ENCODE measurements at places on chromosomes 4 and X.

DNA sequence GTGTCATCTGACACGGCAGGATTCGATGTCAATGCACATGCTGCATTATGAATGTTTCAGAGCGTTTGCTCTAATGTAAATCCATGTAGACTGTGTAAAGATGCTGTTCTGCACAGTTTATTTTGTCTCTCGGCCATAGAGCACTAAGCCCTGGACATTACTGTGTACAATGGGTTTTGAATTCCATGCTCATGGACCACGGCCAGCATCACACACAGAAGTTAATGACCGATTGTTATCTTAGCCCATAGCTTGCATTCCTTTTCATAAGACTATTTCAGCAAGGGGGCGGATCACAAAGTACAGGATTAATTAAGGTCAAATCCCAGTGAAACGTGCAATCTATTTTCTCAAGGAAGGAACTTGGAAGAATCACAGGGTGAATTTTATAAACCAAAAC lies 286.1 kb upstream of the TENM3 start:
- peak; percentile 56 for DNase-seq
- no peaks in the 10 kb centered on the region for H3K36me3 ChIP-seq
- H3K27me3 ChIP-seq: no peaks in the 10 kb centered on the region
- no peak overlapping the region for H3K27ac ChIP-seq
- H3K4me3 ChIP-seq: no peak overlapping the region
- peaks cover 23% of the 10 kb centered on the region for H3K4me1 ChIP-seq

GRCh38 chr4:166415749-166416148 lies 542.7 kb downstream of the TLL1 start:
- no peak overlapping the region for H3K27ac ChIP-seq
- H3K27me3 ChIP-seq: no peaks in the 10 kb centered on the region
- H3K36me3 ChIP-seq: no peaks in the 10 kb centered on the region
- no peak for DNase-seq
- no peaks in the 10 kb centered on the region for H3K4me1 ChIP-seq

GRCh38 chrX:78944351-78944750 lies 840 bp upstream of the P2RY10 start:
- no peaks in the 10 kb centered on the region for H3K4me1 ChIP-seq
- no peak for DNase-seq
- H3K27me3 ChIP-seq: no peaks in the 10 kb centered on the region
- H3K36me3 ChIP-seq: no peaks in the 10 kb centered on the region
- no peak overlapping the region for H3K27ac ChIP-seq

DNA sequence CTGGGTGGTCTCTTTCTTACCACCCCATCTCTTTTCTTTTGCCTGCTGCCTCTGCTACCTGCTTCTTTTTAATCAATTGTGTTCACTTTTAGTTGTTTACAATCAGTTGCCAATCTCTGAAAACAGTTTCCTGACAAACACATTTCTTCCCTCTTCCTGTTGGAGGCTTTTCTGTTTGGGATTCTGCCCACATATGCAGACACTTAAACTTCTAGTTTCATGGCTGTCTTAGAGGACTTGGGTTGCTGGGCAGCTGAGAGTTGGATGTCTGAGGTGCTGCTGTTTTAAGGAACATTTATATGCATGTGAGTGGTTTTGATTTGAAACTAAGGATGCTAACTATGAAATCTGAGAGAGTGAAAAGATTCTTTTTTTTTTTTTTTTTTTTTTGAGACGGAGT lies 112.3 kb upstream of the LIMCH1 start:
- H3K27me3 ChIP-seq: no peaks in the 10 kb centered on the region
- no peaks in the 10 kb centered on the region for H3K36me3 ChIP-seq
- no peak for DNase-seq
- H3K4me1 ChIP-seq: no peaks in the 10 kb centered on the region
- no peak overlapping the region for H3K4me3 ChIP-seq

GRCh38 chr4:95546866-95547714 lies 1.7 kb downstream of the UNC5C start:
- peak; percentile 3 for DNase-seq
- H3K36me3 ChIP-seq: no peaks in the 10 kb centered on the region
- H3K27me3 ChIP-seq: peaks cover 52% of the 10 kb centered on the region
- H3K4me3 ChIP-seq: no peak overlapping the region
- H3K4me1 ChIP-seq: no peaks in the 10 kb centered on the region

DNA sequence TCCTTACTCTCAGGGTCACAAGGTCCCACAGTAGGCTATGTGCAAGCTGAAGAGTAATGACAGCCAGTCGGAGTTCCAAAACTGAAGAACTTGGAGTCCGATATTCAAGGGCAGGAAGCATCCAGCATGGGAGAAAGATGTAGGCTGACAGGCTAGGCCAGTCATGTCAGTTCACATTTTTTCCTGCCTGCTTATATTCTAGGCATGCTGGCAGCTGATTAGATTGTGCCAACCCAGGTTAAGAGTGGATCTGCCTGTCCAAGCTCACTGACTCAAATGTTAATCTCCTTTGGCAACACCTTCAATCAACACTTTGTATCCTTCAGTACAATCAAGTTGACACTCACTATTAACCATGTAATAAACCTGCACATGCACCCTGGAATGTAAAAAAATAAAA lies 960.9 kb upstream of the HS3ST1 start:
- no peaks in the 10 kb centered on the region for H3K4me1 ChIP-seq
- no peaks in the 10 kb centered on the region for H3K36me3 ChIP-seq
- H3K27ac ChIP-seq: no peak overlapping the region
- H3K4me3 ChIP-seq: no peak overlapping the region
- H3K27me3 ChIP-seq: no peaks in the 10 kb centered on the region

GRCh38 chr4:74391890-74392475 lies 27.0 kb downstream of the EREG start:
- no peak for DNase-seq
- H3K4me3 ChIP-seq: no peak overlapping the region
- H3K4me1 ChIP-seq: peaks cover 11% of the 10 kb centered on the region

- H3K27ac ChIP-seq: no peak overlapping the region
- H3K4me3 ChIP-seq: no peak overlapping the region
- no peaks in the 10 kb centered on the region for H3K27me3 ChIP-seq
- no peaks in the 10 kb centered on the region for H3K36me3 ChIP-seq
Observed at GRCh38 chr4:165288639-165289422, 38.6 kb upstream of the MSMO1 start.

All from GM23248 (cell line).